Activated CD8-positive, alpha-beta memory T cell treated with anti-CD3 and anti-CD28 coated beads for 4 hours (primary cell): ENCODE measurements at places on chromosomes 3 and 15.

DNA sequence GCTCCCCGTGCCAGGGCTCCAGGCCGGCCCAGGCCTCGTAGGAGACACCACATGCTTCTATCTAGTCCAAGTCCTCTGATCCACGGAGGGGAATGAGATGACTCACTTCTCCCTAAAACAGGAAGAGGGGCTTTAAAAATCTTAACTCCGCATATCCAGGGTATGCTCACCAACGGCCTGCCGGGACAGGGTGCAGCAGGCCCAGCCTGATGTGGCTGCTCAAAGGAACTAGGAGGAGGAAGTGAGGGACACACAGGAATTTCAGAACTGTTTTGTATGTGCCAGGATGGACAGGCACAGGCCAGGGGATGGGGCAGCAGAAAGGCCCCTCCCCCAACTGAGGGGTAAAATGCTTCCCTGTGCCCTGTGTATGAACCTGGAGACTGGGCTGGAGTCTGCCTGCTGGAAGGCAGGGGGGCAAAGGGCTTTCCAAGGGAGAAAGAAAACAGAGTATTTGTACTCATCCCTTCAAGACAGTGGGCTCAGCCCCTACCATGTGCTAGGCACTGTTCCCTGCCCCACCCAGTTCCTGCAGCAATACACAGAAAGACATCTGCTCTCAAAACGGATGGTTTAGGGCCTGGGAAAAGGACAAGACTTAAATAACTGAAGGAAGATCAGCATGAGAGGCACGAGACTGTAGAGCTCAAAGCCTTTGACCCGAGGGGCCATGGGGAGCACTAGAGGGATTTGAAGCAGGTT, 22.1 kb downstream of the CHDH start:
- no peak for DNase-seq

DNA sequence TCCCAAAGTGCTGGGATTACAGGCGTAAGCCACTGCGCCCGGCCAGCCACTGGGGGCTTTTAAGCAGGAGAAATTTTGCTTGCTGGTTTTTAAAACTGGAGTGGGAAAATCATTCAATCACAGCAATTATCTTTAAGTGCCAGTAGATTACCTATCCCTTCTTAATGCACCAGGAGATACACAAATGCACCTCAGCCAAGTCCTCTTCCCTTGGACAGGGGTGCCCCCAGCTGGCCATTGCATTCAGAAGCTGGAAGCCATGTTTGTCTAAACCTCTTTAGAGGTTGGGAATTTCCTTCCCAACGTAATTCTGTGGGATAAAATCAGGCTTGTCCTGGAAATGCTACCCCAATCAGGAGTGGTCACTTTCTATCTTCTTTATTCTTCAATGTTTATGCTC, 26.6 kb downstream of the MIX23 start:
- no peak for DNase-seq

GRCh38 chr3:156693166-156693565, 18.8 kb downstream of the TIPARP start:
- DNase-seq = no peak

GRCh38 chr3:173709026-173709425, 311.5 kb downstream of the NLGN1 start:
- DNase-seq = no peak

DNA sequence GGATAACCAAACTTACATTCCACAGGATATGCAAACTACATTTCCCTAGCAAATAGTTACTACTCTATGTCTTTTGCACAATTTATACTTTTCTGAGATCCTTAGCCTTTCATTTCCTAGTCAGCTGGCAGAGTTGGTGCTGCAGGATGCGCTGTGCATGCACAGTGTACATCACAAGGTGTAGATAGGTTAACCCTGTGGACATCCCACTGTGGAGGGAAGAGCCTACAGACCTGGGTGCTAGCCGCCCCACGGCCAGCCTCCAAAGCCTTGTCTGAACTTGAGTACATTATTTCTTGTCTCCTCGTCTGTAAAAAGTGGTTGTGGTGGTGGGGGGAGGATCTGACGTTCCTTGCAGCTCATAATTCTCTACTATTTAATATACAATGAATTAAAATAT, 3.5 kb downstream of the TNFSF10 start:
- DNase-seq = no peak

- DNase-seq = no peak
Measured at GRCh38 chr3:124814620-124815421, 72.3 kb downstream of the ITGB5 start.

GRCh38 chr15:96341513-96342405, 11.3 kb downstream of the NR2F2 start:
- no peak for DNase-seq

- DNase-seq = no peak
Measured at GRCh38 chr15:59306520-59307164, 66.0 kb downstream of the MYO1E start.

DNA sequence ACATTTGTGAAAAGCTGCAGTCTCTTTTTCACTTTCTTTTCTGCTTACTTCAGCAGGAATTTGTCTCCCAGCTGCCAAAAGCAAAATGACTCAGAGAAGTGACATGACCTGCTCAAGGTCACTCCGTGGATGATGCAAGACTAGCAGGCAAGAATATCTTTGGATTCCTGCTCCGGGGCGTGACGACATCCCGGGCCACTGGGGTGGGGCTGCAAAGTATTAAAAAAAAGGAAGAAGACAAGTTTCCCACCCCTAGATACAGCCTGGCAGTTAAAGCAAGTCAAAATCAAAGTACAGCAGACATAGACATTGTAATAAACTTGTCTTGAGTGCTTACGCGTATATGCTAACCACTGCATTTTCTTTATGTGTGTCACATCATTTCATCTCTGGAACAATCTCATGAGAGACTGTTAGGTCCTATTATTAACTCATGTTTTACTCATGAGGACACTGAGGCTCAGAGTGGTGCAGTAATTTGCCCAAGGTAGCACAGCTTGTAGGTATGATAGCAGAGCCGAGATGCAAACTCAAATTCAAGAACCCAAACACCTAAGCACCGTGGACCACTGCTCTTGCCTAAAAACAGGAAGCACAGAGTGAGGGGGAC, 485.2 kb upstream of the PROK2 start:
- DNase-seq = no peak

DNA sequence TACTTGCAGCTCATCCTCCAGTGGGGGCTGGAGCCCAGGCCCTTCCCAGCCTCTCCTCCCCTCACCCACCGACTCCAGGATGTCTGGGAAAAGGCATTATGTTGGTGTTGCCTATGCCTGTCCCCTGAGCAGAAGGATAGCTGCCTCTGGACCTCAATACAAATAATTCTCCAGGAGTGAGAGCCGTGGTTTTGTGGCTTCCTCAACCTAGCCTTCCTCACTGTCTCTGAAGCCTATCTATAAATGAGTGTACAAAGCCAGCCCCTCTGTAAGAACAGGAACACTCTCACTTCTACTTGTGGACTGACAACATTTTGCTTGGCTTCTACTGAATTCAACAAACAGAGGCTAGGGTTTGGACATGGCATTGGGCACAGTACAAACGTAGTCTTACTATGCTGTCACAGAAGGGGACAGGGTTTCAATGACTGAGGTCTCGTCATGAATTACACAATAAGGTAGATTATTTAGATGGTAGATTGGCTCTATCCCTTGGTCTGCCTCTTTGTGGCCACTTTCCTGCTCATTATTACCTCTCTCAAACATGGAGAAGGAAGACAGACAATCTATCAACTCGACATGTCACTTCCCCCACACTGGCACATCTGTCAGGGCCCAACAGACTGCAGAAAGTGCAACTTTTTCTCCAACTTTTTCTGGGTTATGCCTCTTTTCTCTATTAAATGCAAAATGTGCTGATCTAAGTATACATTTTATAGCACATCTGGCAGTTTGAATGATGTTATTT, 82.8 kb upstream of the MEX3B start:
- no peak for DNase-seq

- DNase-seq = no peak
Measured at GRCh38 chr3:187044867-187045552, 94.3 kb downstream of the RPL39L start.

DNA sequence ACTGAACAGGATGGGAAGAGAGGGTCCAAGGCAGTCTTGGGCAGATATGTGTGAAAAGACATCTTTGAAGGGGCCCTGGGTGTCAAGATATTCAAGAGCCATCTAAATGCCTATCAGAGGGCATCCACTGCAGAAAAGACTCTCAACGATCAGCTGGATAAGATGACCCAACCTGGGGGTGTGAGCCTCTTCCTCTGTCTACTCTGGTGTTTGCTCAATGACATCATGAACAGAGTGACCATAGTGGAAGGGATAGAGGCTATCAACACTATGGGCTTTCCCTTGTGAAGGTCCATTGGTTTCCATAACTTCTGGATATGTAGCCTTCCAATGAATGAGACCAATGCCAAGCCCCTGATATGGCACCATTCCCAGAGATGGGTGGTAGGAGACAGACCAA, 42.1 kb downstream of the FAH start:
- DNase-seq = no peak

DNA sequence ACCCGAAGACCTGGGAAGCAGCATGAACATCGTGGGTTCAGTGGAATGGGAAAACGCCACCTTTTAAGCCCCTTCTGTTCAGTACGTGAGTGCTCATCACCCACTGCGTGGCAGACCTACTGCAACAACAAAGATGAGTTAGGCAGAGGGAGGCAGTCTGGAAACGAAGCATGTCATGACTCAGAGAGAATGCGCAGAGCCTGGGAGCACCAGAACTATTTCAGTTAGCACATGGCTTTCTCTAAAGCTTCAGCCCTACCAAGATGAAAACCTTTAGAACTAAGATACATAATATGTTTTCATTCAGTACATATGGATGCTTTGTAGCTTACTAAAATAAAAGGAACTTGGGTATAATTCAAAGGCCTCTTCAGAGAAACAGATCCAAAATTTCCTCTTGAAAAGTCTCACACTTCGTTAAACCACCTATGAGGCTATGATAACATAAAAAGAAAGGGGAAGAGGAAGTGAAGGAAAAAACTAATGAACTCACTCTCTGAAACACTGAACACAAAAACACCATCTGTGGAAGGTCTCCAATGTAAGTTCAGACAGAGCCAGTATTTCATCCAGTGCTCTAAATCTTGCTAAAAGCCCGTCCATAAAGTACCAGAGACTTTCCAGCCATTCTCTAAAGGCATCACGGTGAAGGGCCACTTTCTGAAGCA, 140.1 kb downstream of the OCA2 start:
- DNase-seq = no peak

DNA sequence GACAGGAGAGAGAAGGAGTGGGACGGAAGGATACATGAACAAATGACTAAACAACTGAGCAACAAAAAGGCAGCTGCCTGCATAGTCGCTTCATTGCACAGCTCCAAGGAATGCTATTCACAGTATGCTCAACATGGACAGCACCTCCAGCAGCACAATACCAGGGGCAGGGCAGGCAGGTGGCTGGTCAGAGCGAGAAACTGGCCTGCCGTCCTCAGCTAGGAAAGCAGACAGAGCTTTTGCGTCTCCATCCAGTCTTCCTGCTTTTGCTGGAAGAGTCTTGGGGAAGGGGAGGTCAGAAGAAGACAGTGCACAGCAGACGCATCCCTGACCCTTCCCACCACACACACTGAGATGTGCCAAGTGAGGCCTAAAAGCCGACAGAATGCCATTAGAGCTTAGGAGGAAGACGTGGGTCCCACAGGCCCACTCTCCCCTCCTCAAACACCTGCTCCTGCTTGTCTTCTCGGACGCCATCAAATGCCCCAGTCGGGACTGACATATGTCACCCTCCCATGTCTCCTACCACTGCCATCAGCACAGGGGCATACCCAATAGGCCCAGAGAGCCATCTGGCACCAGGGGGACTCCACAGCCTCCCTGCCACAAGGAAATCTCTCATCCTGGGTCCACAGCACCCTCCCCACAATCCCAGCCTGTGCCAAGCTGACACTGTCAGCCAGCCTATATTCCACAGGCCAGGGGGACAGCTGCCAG, 3.9 kb downstream of the RAB6B start:
- no peak for DNase-seq

GRCh38 chr3:57793737-57794187, 37.7 kb downstream of the SLMAP start:
- no peak for DNase-seq

DNA sequence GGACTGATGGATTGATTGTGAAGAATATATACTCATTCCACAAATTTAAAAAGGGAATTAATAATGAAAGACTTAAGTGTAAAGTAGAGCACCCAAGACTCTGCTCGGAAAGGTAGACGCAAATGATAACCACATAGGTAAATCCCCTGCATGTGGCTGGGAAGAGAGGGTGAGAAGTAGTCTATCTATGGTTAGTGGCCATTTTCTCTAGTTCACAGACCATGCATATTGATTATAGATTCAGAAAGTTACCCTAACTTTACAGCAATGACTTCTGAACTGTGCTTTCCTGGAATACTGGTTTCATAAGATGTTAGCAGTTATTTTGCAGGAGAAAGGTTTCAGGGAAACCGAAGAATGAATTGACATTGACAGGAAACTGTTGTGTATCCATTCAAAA, 51.7 kb downstream of the CASR start:
- no peak for DNase-seq

DNA sequence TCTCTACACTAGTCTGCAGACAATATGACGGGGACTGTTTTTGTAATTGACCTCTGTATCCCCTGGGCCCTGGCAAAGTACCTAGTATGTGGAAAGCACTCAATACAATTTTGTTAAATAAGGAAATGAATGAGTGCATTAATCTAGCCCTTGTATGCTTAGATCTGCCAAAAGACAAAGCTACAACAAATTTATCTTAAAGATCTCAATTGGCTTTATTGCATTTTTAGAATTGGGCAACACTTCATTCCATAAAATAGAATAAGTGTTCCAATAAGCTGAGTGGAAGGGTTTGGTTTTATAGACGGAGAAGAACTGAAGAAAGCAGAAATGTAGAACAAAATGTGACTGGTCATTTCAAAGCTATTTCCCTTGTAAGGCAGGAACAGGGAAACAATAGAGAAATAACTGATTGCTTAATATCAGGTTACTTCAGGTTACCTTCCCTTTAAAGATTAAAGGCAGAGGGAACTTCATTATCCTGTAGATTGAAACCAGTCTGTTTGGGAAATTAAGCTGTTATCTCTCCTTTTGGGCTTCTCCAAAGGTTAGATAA, 108.3 kb upstream of the MME start:
- no peak for DNase-seq

- no peak for DNase-seq
Measured at GRCh38 chr3:46931631-46932331, 44.8 kb downstream of the CCDC12 start.

GRCh38 chr3:116716490-116716889, 6.9 kb downstream of the TUSC7 start:
- no peak for DNase-seq

DNA sequence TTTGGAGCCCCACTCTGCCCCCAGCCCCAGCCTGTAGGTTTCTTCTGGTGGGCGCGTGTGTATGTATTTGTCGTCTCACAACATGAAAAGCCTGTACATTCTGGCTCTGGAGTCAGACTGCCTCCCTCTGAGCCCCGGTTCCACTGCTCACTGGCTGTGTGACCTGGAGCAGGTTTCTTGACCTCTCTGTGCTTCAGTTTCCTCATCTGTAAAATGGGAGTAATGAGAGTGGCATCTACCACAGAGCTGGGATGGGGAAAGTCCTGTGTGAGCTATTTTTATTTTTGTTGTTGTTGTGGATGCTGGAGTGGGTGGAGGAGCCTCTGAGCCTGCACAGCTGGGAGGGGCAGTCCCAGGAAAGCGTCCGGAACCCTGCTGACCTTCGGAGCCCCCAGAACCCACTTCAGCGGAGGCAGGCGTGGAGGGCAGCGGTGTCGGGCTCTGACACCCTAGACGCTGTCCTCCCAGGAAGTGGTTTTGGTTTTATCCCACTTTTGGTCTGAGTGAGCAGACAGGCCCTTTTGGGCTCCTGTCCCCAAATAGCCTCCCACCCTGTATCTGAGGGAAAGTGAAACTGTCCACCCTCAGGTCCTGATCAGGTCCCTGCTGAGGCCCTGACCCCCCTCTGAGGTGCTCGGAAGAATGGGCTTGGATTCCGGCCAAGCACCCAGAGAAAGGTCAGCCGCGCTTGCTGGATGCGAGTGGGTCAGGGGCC, 103.5 kb downstream of the CHSY1 start:
- no peak for DNase-seq
